H54 (cell line): ENCODE measurements at places on chromosomes 5 and 9.

- peak; percentile 94 for DNase-seq
These were observed 10.8 kb downstream of the TCF7 start for GRCh38 chr5:134125039-134126015.

DNA sequence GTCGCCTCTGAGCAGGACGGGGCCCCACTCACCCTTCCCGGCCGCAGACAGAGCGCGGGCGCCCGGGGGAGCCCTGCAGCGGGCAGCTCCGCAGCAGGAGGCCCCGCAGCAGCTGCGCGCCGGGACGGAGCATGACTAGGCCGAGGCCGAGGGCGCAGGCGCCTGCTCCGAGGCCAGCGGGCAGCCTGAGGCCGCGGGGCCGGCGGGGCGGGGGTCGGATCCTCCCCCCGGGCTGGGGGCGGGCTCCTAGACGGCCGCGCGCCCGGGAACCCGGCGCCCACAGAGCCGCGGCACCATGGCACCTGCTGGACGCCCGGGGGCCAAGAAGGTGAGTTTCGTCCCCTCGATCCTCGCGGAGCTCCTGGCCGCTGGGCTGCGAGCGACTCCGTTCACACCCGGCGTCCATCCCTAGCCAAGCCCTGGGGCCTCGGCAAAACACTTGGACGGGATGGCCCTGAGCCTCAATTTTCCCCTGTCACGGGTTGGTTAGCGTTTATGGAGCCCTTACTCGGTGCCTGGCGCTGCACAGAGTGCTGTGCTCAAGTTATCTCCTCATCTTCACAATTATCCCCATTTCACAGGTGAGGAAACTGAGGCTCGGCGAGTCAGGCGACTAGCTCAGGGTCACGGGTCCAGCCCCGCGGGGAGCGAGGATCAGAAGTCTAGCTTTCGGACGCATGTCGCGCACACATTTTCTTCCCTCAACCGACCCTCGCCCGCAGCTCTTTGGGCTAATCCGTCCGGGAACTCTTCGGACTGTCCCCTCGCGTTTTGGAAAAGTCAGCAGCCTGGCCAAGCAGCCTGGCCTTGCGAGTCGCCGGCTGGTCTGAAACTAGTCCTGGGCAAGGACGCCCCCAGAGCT is at the start of the genes BHMT2 and DMGDH:
TSS of gene BHMT2 (plus strand) at position 280 of the 862 bp plus-strand sequence. CDS start at position 296, 16 bp downstream.
TSS of gene DMGDH (minus strand) at position 187 of the 862 bp plus-strand sequence. CDS start at position 133, 54 bp downstream.
- no peak for DNase-seq

DNA sequence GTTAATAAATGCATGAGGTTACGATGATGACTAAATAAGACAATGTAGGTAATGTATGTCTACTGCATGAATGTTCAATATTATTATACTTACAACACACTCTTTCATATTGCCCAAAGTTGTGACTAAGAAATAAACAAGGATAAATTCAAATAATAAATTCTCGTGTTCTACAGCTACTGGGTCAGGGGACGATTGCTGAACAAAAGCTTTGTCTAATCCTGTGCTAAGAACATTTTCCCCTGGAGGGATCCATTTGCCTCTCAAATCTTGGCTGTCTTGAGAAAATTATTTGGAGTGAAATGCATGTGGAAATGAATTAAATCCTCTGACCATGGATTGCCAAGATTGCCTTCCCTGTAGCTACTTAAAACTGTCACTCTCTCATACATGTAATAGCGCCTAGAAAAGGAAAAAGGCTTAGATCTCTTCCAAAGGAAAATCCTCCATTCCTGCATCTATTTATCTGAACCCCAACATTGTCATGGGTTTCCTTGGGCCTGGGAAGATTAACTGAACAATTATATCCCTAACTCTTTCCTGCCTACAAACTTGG is 893.8 kb upstream of the ACO1 start:
- no peak for DNase-seq

- no peak for DNase-seq
These were observed 29.2 kb downstream of the NSUN2 start for GRCh38 chr5:6603643-6604042.

DNA sequence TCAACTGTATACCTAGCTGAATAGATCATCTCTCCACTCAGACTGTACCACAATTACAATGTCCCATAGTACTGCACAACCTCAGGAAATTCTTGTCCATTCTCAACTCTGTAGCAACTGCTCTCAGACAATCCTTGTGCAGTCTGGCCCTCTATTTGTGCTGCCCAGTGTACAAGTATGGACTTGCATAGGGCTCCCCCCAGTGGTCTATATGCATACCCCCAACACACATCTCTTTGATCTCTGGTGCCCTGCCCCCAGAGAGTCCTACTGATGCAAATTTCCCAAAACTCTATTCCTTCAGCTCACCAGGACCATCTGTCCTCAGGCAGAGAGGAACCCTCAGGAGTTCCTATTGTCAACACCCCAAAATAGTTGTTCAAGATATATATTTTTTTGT is 205.3 kb downstream of the SLCO4C1 start:
- DNase-seq = peak; percentile 4

- peak; percentile 92 for DNase-seq
These were observed at the start of gene GNPDA1 for GRCh38 chr5:142012792-142013388. GNPDA1 (minus strand) TSS chr5:142013027; CDS start chr5:142012035, 992 bp downstream.

DNA sequence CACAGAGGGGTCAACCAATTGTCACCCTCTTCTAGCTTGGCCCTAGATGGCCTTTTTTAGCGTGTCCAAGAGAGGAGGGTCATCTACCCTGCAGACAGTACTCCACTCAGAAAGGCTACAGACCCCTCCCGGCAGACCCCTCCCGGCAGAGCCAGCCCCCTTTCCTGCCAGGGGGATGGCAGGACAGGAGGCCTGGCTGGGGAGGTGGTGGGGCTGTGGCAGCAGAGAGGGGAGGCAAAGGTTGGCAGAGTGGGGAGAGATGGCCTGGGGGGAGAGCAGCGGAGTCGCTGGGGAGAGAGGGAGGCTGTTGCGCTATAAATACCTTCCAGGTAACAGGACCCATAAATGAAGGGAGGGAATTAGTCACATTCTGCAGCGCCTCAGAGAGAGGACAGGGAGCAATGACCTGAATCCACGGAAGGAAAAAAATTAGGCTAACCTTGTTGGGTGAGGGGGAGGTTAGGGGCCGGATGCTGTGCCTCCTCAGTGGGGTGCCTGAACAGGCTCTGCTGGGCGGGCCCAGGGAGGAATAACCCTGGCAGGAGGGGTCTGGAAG is 32.9 kb upstream of the PSD2 start:
- DNase-seq = no peak

DNA sequence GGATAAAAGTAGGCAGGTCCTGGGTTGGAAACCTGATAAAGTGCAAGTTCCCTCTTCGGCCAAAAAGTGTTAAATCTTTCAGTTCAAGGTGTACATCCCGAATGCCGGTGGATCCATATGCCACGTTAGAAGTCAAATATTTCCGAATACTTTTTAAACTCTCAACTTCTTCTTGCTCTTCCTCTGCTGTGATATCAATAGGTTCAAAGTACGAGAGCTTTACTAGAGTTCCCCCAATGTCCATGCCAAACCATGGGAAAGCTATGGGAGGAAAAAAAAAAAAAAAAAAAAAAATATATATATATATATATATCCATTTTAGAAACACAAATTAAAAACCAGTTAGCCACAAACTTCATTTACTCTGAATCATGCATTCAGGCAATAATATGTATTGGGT is 10.4 kb downstream of the PANK3 start:
- DNase-seq = no peak

GRCh38 chr9:90808398-90808797 is 6.8 kb downstream of the SYK start:
- no peak for DNase-seq

DNA sequence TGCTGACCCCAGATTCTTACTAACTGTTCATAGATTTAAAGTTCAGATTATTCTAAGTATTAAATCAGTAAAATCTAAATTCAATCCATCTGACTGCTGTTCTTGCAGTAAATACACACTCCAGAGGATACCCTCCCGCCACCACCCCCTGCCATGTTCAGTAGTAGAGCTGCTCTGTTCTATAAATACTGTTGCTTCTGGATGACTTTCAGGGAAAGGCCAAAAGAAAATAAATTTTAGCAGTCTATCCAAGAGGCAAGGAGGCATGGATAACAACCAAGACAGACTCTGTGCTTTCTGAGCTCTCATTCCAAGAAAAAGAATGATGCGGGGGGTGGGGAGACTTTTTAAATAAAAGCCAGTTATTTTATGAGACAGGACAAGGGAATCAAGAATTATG is 115.1 kb downstream of the ADAMTS6 start:
- no peak for DNase-seq

DNA sequence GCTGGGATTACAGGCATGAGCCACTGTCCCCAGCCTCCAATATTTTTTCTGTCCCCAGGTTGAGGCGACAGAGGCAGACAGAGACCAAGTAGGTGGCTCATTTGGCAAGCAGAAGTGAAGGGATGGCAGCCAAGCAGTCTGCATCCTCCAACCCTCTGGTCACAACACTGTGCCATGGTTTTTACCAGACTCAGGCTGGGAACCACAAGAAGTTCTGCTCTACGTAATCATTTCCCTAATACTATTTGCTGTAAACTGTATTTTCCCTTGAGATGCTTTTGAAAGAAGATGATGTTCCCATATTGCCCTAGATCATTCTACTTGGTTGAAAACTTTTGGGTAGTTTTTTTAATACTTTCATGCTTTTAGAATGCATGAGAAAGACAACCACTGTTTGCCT is 40.5 kb downstream of the PTTG1 start:
- DNase-seq = no peak

- DNase-seq = no peak
These were observed 278.0 kb downstream of the ZSWIM6 start for GRCh38 chr5:61609840-61610677.

GRCh38 chr9:132514821-132515220 is 67.6 kb upstream of the BARHL1 start:
- DNase-seq = no peak

DNA sequence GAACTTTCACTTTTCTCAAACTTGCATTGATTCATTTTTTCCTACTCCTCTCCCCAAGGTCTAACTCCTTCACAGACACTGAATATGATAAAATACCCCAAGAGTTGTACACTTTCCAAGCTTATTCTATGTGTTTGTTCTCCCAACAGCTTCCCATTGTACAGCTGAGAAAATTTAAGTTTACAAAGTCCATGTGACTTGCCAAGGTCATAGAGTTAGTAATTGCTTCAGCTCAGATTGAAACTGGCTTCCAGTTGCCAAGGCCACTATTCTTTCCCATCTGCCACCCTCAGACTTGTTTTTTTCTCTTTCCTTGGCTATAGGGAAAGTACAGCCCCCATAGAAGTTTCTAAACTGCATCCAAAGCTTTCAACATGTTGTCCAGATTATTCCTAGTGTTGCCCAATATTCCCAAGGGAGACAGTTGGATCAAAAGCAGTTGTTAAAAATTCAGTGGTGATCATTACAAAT is 34.8 kb downstream of the TNFSF8 start:
- no peak for DNase-seq

- no peak for DNase-seq
These were observed 2.5 kb upstream of the RNF38 start for GRCh38 chr9:36402536-36402935.

GRCh38 chr5:127684726-127685467 is 18.3 kb upstream of the CCDC192 start:
- DNase-seq = no peak

DNA sequence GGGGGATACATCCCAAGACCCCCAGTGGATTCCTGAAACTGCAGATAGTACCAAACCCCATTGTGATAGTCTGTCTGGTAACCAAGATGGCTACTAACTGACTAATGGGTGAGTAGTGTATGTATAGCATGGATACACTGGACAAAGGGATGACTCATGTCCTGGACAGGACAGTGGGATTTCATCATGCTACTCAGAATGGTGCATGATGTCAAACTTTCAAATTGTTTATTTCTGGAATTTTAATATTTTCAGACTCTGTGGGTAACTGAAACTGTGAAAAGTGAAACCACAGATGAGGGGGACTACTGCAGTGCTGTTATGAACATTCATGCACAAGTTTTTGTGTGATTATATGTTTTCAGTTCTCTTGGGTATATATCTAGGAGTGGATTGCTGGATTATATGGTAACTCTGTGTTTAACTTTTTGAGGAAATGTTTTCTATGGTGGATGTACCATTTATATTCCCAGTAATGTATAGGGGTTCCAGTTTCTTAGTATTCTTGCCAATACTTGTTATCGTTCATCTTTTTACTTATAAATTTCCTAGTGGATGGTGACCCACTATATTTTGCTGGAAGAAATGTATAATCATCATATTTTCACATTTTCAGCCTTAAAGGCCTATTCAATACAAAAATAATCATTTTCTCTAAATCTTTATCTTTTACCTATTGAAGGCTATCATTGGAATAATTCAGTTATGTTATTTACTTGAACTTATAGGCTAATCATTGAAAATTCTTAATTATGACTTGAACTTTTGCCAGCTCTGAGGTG is 140.9 kb downstream of the NR3C1 start:
- no peak for DNase-seq

DNA sequence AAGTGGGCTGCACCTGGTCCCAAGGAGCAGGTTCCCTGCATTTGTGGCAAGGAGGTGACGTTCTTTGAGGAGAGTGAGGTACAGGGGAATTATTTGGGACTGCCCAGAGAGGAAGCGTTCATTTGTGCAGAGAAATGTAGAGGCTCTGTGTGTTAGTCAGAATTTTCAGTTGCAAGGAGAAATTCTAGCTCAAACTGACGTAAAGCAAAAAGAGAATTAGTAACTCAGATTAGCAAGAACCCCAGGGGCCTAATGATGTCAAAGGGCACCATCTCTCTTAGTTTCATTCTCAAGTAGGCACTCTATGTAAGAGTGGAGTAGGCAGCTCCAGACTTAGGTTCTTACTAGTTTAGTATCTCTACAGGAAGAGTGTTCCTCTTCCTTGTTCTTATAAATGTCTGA is 2.4 kb upstream of the TXN start:
- DNase-seq = no peak

DNA sequence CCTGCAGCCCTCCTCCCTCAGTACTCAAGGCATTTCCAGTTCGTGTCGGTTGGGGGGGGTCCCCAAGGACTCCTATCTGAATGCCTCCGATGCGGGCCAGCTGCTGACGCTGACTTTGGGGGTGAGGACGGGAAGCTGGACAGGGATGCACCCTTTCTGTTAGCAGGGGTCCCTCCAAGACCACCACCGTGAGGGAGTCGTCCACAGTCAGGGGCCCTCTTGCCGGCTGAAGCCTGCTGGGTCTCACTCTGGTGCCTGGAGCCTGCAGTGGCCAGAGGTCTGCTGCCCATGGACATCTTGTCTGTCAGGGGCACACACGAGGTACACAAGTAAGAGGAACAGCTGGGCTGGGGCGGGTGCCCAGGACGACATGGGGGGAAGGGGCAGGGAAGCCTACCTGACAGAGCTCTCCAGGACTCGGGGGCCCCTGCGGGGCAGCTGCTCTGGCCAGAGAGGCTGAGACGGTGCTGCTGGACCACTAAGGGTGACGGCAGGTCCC is 9.1 kb upstream of the ZDHHC11 start:
- no peak for DNase-seq

GRCh38 chr5:143417503-143418139 is 14.1 kb upstream of the NR3C1 start:
- DNase-seq = no peak
